IPS DF 6.9 (cell line): ENCODE measurements at places on chromosomes 7 and 10.

GRCh38 chr7:44292876-44293560, 32.4 kb downstream of the CAMK2B start:
- DNase-seq = no peak

DNA sequence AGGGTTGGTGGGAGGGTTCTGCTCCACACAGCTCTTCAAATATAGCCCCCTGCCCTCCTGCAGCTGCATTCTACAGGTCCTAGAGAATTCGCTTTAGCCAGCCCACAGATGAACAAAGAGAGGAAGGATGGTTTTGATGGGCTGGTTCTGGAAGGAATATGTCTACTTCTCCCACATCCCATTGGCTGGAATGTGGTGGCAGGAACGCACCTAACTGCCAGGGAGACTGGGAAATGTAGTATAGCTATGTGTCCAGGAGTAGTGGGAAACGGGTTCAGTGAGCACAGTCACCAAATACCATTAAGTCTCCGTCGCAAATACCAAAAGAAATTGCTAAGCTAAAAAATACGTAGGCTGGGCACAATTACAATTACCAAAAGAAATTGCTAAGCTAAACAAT, 7.3 kb upstream of the PTER start:
- no peak for DNase-seq

- DNase-seq = no peak
These were observed 1.6 kb upstream of the KIAA1217 start for GRCh38 chr10:24207341-24207740.

- no peak for DNase-seq
These were observed 155.8 kb downstream of the SND1 start for GRCh38 chr7:127807829-127808228.

DNA sequence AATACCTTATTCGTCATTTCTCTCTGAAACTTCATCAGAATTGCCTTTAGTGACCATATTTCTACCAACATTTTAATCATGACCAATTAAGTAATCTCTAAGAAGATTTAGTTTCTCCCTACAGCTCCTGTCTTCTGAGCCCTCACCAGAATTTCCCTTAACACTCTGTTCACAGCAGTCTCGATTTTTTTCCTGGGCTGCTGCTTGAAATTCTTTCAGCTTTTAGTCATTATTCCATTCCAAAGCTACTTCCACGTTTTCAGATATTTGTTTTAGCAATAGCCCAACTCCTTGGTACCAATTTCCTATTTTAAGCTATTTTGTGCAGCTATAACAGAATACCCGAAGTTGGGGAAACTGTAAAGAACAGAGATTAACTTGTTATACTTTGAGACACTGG, 192.4 kb upstream of the DKK1 start:
- DNase-seq = no peak

DNA sequence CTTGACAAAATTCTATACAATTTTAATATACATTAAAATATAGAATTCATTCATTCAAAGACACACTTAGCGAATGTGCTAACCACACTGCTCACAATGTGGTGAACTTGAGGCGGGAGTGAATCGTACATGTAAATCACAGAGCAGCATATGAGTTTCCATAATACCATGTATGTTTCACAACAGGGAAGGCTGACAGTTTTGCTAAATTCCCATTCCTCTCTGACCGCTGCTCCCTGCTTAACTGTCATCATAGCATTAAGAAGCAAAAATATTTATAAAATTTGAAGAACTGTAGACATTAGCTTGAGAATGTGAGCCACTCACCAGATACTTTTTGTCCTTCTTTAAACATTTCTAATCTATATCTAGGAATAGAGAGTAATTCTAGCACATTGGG, 763.3 kb downstream of the MAGI2 start:
- DNase-seq = no peak

DNA sequence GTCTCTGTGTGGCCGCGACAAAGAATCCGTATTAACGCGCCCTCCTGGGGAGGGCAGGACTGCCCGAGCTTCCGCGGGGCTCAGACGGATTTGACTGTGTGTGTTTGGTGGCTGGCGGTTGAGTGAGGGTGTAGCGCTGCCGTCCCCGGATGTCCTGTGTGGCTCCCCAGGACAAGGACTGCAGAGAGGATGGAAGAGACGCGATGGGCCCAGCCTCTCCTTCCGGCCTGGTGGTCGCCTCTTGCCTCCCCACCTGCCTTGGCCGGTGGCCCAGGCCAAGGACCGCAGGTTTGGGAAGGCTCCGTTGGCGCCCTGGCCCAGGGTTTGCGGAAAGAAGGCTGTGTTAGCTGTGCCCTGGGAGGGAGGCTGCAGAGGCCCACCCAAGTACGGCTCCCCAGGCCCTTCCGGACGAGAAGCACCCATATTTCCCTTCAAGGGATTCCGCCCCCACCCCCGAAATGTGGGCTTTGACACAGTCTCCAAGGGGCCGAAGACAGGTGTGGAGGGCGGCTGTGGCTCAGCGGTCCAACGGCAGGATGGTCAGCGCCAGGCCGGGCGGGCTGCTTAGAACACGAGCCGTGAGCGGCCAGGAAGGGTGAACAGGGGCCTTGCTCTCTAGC, 2.3 kb downstream of the UNCX start:
- no peak for DNase-seq
